GM06990 (cell line): ENCODE measurements at places on chromosomes 16 and 17.

DNA sequence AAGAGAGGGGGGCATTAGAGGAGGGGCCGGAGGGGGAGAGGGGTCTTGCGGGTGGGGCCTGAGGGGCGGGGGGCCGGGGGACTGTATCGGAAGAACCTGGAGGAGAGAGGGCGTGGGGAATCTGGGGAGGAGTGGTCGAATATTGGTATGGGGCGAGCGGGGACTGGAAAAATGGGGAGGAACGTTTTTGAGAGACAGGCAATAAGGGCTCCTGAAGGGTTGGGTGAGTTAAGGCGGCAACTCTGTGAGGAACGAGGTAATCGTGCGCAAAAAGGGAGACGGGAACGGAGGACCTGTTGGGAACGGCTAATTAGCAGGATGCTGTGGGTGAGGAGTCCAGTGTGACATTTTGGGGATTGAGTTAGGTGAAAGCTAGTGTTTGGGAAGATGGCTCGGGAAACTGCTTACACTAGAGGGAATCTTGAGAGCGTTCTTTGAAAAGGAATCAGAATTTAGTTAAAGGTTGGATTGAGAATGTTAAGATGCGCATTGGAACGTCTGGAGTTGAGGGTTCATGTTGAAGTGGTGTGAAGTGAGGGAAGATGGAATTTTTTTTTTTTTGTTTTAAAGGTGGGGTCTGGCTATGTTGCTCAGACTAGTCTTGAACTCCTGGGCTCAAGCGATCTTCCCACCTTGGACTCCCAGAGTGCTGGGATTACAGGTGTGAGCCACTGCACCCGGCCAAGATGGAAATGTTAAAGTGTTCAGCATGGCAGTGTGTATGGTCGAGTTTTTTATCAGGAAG lies 662 bp downstream of the WIPF2 start:
- DNase-seq, result no peak

- no peak for DNase-seq
These were observed 277.1 kb upstream of the SDK2 start for GRCh38 chr17:73921306-73921705.

GRCh38 chr16:10964039-10964890 lies 19.9 kb downstream of the CLEC16A start:
- DNase-seq, result peak; percentile 82

DNA sequence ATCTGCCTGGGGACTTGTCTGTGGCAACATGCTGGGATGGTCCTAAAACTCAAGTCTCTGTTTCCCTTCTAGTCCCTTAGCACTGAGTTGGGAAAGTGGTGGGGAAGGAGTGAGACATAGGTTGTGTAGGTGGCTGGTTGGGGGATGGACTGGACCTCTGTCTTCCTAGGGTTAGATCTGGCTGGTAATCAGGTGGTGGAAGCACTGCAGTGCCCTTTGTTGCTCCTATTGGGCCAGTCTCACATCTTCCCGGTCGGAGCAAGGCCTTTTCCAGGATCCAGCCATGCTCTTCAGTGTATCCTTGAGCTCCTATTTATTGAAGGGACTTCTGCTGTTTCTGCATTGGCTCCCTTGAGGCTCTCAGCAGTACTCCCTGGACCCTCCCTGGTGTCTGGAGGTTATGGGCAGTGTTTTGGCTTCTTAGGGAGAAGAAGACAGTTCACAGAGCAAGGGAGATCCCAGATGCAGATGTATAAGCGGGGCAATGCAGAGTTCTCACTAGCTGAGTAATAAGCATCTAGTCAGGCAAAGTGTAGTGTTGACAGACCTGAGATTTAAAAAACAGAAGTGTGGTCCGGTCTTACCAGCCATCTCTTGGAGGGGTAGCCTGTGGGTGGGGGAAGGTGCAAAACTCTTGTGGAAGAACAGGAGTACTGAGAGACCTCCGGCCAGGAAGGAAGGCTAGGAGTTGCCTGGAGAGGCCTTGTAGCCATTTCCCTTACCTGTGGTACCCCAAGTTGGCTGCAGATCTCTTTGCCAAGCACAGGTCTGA lies 1.3 kb upstream of the NUTF2 start:
- no peak for DNase-seq

- DNase-seq, result no peak
These were observed 28.1 kb downstream of the TTYH2 start for GRCh38 chr17:74241431-74241830.

DNA sequence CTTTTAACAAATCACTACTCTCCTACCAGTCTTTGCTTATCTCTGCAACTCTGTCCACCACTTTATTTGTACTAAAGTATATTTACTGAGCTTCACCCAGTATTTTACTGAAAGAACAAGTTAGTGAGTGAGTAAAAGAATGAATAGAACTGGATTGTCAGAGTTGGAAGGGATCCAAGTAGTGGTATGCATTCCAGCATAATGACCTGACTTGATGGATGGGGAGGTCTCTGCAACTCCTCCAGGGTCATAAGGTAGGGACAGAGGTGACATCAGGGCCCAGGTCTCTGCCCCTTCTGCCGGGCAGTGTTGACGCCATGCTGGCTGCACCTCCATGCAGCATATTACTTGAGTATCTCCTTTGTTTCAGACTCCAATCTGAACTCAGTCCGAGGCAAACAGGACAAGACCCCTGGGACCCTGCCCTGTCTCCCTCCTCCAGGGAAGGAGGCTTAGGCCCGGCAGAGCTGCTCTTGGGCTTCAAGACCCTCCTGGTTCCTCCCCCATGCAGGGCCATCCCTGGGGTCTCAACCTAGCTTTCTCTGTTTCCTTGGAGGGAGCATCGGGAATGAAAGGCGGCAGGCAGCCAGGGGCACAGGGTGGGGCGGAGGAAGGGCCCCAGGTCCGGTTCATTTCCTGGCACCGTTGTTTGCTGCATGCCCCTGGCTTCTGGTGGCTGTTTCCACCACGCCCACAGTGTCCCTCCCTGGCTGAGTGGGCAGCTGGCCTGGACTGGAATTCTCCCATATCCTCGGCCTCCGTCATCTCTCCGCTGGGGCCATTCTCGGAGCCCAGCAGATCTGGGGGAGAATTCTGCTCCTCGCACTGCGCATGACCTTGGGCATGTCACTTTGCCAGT lies 12.4 kb upstream of the ITGA3 start:
- no peak for DNase-seq

DNA sequence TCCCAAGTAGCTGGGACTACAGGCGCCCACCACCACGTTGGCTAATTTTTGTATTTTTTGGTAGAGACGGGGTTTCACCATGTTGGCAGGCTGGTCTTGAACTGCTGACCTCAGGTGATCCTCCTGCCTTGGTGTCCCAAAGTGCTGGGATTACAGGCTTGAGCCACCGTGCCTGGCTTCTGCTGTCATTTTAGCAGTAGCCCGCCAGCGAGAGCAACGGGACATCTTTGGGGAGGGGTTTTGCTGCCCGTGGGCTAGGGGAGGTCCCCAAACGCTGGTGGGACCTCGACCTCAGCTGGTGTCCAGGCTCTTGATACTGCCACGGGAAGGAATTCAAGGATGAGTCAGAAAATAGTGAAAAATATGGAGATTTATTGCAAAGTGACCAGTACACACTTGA lies 108.1 kb upstream of the CACNG5 start:
- DNase-seq, result no peak

DNA sequence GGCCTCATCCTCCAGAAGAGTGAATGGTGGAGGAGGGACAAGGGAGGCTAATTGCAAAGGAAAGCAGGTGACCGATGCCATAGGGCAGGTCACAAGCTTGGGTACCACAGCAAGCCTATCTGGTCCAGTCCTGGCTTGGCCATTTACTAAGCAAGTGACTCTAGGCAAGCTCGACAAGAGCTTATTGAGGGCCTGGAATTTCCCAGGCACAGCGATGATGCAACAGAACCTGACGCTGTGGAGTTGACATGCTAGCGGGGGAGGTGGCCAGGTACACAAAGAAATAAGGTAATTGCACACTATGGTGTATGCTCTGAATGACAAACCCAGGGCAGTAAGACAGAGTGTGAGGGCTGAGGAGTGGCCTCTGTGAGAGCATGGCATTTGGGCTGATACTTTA lies 98.5 kb downstream of the PGS1 start:
- no peak for DNase-seq

GRCh38 chr17:77451894-77452852 lies 311.4 kb downstream of the SEC14L1 start:
- no peak for DNase-seq

DNA sequence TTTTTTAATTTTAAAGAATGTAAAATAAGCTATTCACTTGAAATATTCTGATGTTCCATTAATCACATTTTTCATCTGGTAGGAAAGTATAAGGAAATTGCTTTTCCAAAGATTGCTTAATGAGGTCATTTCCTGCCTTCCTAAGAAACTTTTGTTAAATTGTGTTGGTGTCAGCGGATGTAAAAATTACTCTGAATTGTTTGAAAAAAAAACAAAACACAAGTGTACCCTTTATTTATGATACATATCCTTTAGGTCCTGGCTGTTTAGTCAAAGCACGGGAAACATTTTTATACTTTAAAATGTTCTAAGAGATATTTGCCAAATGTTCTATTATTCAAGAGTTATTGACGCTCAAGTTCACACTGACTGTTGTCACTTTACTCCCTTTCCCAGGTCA lies 1357.4 kb upstream of the GOT2 start:
- no peak for DNase-seq

DNA sequence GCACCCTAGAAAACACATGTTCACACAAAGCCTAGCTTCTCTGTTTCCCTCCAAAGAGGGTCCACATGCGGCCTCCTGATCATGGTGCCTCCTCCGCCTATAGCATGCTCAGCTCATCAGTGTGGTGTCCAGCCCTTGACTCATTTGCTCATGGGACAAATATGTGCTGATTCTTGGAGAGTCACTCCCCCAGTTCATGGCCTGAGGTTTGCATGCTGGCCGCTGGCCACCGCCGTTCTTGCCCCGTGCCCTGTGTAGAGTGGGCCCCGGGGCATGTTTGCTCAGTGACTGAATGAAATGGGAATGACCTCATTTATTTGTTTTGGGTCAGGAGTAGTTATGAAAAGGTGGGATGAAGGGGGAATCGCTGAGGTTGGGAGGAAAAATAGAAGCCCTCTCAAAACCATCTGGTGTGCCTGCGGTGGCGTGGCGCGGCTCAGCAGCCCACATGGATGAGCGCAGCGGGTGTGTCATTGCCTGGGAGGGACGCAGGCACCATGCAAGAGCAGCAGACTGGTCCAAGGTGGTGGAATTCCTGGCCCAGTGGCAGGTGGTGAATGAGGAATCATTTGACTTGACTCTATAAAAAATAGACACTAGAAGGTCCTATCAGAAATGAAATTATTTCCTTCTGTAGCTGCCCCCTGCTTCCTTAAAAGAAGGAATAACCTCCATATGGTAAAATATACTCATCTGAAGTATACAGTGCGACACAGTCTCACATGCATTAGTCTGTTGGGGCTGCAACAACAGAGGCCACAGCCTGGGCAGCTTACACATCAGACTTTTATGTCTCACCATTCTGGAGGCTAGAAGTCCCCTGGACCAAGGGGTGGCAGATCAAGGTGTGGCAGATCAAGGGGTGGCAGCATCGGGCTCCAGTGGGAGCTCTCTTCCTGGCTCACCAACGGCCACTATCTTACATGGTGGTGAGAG lies 31.7 kb downstream of the CRISPLD2 start:
- no peak for DNase-seq

DNA sequence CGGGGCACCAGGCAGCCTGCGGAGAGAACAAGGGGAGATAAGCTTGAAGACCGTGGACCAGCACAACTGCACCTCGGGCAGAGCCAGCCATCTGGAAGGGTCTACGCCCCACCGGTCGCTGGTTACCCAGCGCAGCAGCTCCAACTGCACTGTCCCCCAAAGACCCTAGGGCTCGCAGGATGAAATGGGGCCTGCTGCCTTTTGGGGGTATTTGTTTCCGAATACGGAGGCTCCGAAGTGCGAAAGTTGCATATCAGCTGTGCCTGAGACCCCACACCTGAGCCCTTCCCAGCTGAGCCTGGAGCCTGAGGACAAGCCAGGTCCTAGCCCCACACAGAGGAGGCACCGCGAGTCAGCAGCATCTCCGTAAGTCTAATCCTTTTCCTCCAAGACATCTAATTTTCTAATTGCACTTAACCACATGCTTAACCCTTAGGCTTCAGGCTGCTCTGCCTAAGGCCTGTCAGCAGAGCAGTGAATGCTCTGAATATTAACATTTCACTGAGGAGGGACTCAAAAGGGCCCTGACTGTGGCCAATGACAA lies 4.0 kb downstream of the KIFC3 start:
- DNase-seq, result no peak

- no peak for DNase-seq
These were observed 139.2 kb downstream of the CDK5R1 start for GRCh38 chr17:32625971-32626370.

GRCh38 chr16:56672761-56673536 lies 3.3 kb downstream of the MT1H start:
- DNase-seq, result no peak

GRCh38 chr17:66690166-66690565 lies 144.8 kb upstream of the CACNG5 start:
- no peak for DNase-seq

- DNase-seq, result no peak
These were observed 4.4 kb downstream of the RPL23 start for GRCh38 chr17:38848939-38849605.

DNA sequence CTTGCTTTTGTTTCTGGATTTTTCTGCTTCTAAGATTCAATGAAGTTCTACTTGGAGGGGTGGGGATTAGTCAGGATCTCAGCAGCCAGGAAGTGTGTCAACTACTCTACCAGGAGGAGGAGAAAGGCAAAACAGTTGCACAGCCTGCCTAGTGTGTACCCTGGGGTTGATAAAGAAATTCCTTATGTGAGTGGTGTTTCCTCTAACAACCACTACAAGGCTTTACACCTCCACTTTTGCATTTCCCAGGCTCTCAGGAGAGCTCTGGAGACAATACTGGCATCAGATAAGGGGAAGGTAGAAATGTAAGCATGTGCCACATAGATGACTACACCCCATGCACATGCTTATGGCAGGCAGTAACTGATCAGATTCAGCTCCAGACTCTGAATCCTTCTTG lies 174.6 kb downstream of the TOX3 start:
- no peak for DNase-seq
